ENCODE measurements at places on chromosomes 12 and 14.
A peak's percentile ranks its signal among the peaks of the same experiment; 100 is the strongest.

- DNase-seq: no peak
These were observed 327.1 kb upstream of the FKBP4 start for GRCh38 chr12:2467447-2468195.

DNA sequence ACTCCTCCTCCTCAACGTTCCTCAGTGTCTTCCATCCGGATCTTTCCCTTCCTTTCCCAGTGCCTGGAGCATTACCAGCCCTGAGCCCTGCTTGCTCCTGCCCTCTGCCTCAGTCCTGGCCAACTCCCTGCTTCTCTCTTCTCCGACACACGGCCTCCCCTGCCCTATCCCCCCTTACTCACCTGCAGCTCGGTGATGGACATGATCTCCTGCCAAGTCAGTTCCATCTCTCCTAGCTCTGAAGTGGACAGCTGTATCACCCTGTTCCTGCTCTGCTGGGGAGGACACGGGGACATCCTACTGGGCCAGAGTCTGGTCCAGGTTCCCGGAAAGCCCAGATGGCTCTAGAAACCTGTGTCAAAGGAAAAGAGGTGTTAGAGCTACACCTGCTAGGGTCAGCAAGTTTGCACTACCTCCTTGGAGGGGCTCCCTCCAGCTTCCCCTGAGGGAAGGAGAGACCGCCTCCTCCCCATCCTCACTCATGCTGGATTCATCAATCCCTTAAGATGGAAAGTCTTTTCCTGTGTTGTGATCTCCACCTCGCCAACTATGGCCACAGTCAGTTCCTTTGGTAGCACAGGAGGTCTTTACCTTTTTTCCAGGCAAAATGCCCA lies 5.8 kb downstream of the NFE2 start:
- DNase-seq: no peak

DNA sequence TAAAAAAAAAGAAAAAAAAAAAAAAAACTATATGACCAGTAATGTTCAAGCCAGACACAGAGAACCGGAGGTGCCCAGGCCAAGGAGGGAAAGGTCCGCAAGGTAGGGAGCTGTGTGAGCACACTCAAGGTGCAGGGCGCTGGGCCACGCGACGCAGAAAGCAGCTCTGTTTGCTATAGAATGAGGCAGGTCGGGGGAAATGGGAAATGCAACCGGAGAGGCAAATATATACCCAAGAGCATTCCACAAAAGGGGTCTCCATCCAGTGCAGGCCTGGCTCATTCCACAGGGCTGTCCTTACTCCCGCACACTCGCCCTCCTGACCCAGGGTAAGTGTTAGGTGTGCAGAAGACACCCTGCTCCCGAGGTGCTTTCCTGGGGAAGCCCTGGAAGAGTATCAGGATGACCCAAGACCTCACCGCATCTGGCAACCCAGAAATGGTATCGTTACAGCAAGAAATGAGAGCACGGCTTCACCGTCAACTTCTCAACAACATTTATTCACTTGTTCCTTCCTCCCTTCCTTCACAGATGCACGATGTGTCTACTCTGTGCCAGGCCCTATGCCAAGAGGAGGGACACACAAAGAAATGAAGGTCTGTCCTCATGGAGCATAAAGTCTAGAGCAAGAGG lies 86.4 kb downstream of the BCL11B start:
- no peak for DNase-seq

DNA sequence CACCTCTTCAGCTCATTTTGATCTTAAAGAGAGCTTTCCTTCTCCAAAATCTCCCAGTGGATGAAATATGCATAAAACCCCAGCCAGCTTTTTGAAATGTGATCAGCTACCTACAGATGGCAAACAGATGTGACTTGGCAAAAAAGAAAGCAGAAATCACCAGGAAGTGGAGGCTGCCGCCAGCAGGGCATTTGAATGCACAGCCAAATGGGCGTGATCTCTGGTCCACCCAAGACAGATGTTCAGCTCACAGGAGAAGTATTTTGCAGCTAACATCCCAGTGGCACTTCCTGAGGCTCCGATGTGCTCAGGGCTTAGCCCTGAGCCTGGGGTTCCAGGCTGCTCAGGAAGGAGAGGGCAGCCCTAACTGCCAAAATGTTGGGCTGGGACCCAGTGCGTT lies 78.3 kb downstream of the LGMN start:
- DNase-seq: peak; percentile 66

- no peak for DNase-seq
These were observed 41.7 kb upstream of the PRIMA1 start for GRCh38 chr14:93829839-93830481.

DNA sequence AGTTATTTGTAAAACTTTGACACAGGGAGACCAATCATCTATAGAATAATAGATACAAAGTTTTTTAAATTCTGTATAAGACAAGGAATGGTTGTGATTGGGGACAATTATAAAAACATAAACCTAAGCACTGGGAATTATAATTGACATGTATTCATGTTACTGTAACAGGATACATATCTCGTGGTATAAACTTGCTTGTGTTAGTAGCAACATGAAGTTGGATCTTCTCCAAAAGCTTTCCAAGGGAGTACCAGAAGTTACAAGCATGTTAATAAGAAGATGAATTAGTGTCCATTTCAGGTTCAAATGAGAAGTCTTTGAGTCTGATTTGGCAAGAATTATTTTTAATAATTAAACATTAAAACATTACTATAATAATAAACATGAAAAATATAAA lies 42.2 kb downstream of the CDKL1 start:
- no peak for DNase-seq

- DNase-seq: no peak
These were observed 65.1 kb upstream of the CPM start for GRCh38 chr12:68998041-68998440.

- no peak for DNase-seq
These were observed 225.1 kb upstream of the CRY1 start for GRCh38 chr12:107318556-107318805.

DNA sequence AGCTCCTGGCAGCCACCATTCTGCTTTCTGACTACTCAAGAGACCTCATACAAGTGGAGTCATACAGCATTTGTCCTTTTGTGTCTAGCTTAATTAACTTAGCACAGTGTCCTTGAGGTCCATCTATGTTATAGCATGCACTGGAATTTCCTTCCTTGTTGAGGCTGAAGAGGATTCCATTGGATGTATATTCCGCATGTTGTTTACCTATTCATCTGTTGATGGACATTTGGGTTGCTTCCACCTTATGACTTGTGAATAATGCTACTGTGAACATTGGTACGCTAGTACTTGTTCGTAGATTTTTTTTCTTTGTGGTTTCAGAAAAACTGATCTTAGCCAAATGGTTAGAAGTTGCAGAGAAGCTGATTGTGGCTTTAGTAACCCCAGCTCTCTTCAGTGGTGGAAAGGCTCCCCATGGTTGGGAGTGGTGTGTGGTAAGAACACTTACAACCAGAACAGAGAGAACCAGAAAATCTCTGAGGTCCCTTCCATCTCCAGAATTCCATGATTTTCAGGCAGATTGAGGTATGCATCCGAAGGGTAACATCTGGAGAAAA lies 118.4 kb downstream of the SAMD4A start:
- DNase-seq: no peak

GRCh38 chr14:85482552-85482951 lies 47.4 kb upstream of the FLRT2 start:
- no peak for DNase-seq

DNA sequence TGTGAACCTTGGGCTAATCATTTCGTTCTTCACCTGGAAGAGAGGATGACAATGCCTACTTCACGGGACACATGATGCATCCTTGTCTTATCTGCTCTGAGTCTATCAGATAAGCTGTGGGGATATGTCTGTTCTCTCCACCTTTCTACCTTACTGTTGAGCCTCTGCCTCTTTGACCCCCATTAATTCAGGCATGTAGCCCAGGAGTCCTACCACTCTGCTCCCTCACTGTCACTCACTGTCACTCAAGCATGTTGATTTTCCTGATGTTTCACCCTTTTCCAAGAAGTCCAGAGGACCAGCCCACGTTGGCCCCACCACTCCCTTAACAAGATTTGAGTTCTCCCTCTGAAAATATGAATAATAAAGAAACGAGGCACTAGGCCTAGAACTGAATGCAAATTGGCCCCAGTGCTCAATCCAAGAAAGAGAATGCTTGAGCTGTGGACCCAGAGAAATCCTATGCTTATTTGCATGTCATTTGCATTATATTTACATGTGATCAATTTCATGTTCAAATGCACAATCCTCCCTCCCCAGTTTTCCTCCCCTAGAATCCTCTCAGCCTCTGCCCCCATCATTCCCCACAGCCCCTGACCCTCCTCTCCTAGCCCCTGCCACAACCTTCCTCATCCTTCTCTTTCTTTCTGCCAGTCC lies 6.4 kb upstream of the SMUG1 start:
- DNase-seq: no peak
